Right kidney (tissue), 9 donors: ENCODE measurements at places on chromosomes 11 and 22.

DNA sequence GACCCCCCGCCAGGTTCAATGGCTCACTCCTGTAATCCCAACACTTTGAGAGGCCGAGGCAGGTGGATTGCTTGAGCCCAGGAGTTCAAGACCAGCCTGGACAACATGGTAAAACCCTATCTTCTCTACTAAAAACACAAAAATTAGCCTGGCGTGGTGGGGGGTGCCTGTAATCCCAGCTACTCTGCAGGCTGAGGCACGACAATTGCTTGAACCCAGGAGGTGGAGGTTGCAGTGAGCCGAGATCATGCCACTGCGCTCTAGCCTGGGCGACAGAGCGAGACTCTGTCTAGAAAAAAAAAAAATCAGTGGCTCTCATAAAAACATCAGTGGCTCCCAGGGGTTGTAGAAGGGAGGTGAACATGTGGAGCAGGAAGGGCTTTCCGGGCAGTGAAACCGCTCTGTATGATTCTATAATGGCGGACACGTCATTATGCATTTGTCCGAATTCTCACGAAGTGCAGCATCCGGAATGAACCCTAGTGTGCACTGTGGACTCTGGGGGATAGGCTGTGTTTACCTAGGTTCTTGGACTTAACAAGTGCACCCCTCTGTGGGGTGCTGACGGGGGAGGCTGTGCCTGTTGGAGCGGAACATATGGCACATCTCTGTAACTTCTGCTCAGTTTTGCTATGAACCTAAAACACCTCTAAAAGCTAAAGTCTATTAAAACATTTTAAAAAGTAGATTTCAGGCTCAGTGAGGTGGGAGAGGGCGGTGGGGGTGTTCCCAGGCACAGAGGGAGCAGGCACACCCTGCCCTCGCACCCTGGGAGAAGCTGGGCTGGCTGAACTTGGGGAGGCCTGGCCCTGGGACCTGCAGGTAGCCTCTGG is 49.1 kb upstream of the SEPTIN5 start:
- DNase-seq = no peak

- DNase-seq = no peak
Measured at GRCh38 chr11:15816260-15816871, 540.0 kb downstream of the SOX6 start.

GRCh38 chr11:60899046-60899936 is 7.1 kb downstream of the PRPF19 start:
- DNase-seq = peak; percentile 34

- no peak for DNase-seq
Measured at GRCh38 chr11:6894097-6894496, 1.8 kb upstream of the OR2D2 start.

DNA sequence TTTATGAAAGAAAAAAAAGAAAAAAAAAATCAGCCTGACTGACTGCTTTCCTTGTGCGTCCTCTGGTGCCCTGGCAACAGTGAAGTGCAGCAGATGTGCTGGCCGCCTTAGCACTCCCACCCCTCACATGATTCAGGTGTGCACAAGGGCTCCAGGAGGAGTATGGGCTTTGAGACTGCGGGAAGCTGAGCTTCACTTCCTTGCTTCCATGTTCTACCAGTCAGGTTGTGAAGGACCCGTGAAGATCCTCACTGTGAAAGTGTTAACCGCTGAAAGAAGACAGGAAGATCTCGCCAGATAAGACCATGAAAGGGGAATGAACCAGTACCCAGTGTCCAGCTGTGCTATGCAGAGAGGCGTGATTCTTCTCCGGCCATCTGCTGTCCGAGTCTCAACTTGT is 48.2 kb downstream of the HIRA start:
- no peak for DNase-seq
